ENCODE measurements at places on chromosomes 3 and 15. TPM values are rescaled to one million over a fixed set of nuclear protein-coding genes. Genes with fewer than 3 reads are reported as not detected.

DNA sequence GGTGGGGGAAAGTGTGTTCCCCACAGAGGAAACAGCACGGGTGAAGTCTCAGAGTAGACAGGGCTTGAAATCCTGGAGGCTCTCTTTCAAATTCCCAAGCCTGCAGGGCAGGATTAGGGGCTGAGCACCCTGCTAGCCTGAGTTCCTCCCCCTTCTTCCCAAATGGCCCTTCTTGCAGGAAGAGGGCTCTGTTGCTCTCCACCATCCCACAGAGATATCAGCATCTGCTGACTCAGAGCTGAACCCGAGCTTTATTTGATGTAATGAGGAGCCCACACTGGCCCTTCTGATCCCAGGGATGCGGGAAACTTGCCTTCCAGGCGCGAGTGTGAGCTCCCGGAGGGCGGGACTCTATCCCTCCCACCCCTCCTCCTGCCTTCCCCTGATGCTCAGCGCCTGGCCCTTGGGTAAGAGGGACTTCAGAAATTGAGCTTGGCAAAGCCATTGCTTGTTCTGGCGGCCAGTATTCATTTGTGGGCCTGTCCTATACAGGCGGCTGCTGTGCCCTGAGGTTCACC, 1.4 kb upstream of the STRA6 start:
- H3K27ac ChIP-seq: no peak overlapping the region
- no peak for DNase-seq
- H3K4me1 ChIP-seq: no peaks in the 10 kb centered on the region
- no peak overlapping the region for H3K4me3 ChIP-seq

DNA sequence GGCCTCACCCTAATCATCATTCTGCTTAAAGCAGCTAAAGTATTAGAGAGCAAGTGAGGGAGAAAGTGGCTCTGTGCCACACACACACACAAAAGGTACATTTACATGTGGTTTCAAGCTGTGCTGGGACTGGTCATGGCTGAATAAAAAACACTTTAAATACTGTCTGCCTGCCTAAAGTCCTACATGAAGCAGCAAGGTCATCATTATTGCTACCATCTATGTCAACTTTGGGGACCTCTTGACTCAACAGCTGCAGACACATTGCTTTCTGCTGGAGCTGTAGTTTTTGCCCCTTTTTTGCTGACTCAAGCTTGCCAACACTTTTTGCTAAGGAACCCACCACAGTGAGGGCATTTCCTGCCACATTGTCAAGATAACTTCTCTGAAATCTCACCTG, 1237.9 kb downstream of the ROBO2 start:
- no peak overlapping the region for H3K27ac ChIP-seq
- no peaks in the 10 kb centered on the region for H3K36me3 ChIP-seq
- H3K27me3 ChIP-seq: no peaks in the 10 kb centered on the region
- DNase-seq: no peak
- no peaks in the 10 kb centered on the region for H3K4me1 ChIP-seq

ACTRT3 gene
- total RNA-seq: 0.20 TPM

GABRR3 gene
- not detected for total RNA-seq

- H3K4me3 ChIP-seq: no peak overlapping the region
- no peak for DNase-seq
- H3K4me1 ChIP-seq: no peaks in the 10 kb centered on the region
- no peaks in the 10 kb centered on the region for H3K27me3 ChIP-seq
Observed at GRCh38 chr3:175743733-175744400, 884.7 kb downstream of the NAALADL2 start.

DNA sequence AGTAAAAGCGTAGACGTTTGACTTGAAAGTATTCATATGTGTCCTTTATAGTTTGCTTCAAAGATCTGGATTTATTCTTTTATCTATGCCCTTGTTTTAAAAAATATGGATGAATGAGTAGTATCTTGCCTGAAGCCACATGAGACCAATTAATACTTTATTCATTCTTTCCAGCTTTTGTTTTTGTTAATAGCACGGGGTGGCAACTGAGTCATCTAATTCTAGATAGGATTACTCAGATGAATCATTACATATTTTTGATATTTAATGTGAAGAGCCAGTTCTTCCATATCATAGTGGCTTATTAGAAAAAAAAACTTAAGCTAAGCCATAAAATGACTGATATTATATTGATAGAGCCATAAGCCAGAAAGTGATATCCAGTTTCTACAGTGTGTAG, 121.9 kb downstream of the BBX start:
- DNase-seq: no peak
- peaks cover 14% of the 10 kb centered on the region for H3K36me3 ChIP-seq
- no peak overlapping the region for H3K27ac ChIP-seq

KLF13 gene
- 235 TPM for total RNA-seq

DNA sequence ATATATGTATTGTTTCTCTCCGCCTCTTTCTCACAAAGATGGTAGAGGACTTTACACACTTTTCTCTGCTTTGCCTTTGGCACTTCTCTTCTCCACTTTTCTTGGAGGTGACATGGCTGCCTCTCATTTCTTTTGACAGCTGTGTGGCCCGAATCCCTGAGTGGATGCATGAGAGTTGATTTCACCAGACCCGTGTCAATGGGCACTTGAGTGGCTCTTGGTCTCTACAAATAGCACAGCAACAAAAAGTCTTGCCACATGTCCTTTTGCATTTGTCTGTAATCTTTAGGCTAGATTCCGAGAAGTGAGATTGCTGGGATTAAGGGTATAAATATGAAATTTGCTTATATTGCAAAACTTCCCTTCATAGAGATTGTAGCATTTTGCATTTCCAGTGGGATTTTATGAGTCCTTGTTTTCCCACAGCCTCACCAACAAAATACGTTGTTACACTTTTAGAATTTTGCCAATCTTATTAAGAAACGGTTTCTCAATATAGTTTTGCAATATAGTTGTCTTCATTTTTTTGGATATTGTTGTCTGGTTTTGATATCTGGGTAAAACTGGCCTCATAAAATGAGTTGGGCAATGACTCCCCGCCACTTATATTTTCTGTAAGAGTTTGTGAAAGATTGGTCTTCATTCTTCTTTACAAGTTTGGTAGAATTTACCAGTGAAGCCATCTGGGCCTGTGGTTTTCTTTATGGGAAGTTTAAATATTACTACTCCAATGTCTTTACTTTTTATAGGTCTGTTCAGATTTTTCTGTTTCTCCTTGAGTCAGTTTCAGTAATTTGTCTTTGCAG, 5.2 kb upstream of the TRPM1 start:
- H3K36me3 ChIP-seq: no peaks in the 10 kb centered on the region
- peaks cover 6% of the 10 kb centered on the region for H3K27me3 ChIP-seq
- DNase-seq: no peak

DNA sequence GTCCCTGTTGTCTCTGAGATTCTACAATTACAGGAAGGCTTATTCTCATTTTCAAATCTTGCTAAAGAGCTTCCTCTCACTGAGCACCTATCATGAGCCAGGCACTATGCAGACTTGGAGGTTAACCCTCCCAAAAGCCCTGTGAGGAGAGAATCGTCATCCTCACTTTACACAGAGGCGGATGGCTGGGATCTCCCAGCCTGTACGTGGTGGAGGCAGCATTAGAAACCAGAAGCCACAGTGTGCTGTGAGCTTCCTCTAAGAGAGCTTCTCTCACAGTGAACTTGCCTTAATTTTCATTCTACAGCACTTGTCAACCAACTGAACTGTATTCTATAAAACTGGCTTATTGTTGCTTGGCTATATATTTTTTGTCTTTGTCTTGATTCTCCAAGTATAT, 6.1 kb upstream of the DGKG start:
- no peak overlapping the region for H3K27ac ChIP-seq
- DNase-seq: no peak
- peaks cover 28% of the 10 kb centered on the region for H3K27me3 ChIP-seq
- H3K4me3 ChIP-seq: no peak overlapping the region
